Keratinocyte (primary cell): ENCODE measurements at places on chromosomes 5 and 9.

GRCh38 chr9:97847474-97848214 lies 5.4 kb upstream of the FOXE1 start:
- no peak for DNase-seq

DNA sequence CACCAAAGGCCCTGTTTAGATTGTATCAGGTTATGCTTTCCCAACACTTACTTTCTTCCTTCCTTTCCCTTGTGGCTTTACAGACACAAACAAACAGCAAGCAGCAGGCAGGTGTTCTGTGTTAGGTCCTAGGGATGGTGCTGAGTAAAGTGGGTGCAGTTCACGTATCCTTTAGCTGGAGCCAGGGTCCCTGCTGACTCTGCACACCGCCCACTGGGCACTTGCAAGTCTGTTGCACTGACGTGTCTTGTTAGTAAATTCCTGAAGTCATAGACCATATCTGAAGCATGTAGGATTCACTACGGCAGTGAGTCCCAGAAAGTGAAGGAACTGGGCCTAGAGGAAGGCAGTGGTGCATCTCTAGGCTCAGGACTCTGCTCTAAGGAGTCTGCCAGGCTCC lies 96.5 kb downstream of the DAPK1 start:
- no peak for DNase-seq

DNA sequence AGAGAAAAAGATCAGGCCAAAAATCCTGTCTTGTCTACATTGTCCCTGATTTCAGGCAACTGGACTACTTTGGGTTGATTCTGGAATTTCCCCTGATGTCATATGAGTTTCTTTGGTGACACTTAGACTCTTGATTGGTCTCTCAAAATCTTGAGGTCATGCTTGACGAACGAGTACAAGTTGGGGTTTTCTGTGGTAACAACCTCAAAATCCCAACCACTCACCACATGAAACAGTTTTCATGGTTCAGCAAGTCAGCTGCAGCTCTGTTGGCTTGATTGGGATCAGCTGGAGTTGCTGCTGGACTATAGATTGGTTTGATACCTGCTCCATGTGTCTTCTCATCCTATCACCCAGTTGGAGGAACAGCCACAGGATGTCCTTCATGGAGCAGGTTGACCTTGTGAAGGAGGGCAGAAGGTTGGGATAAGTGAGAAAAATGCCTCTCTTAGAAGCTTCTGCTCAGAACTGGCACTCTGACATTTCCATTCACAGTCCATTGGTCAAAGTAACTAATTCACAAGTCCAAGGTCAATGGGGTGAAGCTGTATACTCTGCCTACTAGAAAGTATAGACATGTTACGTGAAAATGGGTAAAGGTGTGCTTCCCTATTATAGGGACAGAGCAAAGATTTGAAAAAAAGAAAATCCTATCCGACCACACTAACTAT lies 284.5 kb downstream of the SH3GL2 start:
- DNase-seq = no peak

DNA sequence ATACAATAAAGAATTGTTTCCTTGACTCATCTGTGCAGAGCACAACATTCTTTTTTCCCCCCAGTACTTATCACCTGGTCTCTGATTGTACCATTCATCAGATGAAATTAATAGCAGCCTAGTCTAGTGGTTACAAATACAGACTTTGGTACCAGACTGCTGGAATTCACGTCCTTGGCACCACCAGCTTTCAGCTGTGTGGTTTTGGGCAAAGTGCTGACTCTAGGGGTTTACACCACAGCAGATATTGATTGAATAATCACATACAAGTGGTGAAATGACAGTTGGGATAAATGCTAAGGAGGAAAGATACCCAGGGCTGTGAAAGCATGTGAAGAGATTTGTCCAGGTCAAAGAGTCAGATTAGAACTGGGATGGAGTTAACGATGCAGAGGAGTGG lies 79.3 kb upstream of the ATP10B start:
- no peak for DNase-seq
